ENCODE measurements at places on chromosomes 6 and 20.

DNA sequence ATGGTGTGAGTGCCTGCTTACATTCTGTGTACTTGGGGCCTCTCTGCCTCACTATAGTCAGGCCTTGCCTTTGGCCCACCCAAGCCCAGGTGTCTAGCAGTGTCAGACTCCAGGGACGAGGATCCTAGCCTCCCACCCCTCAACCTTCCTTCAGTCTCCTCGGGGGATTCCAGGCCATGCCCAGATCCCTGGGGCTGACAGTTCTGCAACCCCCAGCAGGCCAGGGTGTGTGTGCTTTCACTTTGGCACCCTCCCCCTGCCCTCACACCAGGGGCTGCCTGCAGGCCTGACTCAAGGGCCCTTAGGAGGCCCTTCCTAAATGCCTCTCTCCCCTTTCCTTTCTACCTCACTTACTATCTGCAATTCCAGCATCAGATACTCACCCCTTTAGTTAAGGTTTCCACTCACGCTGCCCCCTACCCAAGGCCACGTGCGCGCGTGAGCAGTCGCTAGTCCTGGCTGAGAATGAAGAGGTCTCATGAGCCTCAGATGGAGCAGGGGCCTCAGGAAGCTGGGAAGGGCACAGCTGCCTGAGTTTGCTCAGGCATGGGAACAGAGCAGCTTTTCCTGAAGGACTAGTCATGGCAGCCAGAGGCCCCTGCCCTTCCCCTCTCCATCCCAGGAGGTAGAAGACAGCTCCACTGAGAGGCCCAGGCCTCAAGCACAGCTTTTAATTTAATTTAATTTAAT, 859 bp upstream of the CLPS start:
- DNase-seq: no peak

DNA sequence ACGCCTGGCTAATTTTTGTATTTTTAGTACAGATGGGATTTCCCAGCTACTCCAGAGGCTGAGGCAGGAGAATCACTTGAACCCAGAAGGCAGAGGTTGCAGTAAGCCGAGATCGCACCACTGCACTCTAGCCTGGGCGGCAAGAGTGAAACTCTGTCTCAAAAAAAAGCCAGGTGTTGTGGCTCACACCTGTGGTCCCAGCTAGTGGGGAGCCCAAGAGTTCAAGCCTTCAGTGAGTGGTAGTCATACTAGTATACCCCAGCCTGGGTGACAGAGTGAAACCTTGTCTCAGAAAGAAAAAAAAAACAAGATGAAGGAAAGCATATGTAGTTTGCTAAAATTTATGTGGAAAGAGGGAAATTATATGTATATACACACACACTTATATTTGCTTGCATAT, 20.0 kb upstream of the POU5F1 start:
- no peak for DNase-seq

- DNase-seq: no peak
Observed at GRCh38 chr6:5684320-5685053, 322.2 kb downstream of the NRN1 start.

DNA sequence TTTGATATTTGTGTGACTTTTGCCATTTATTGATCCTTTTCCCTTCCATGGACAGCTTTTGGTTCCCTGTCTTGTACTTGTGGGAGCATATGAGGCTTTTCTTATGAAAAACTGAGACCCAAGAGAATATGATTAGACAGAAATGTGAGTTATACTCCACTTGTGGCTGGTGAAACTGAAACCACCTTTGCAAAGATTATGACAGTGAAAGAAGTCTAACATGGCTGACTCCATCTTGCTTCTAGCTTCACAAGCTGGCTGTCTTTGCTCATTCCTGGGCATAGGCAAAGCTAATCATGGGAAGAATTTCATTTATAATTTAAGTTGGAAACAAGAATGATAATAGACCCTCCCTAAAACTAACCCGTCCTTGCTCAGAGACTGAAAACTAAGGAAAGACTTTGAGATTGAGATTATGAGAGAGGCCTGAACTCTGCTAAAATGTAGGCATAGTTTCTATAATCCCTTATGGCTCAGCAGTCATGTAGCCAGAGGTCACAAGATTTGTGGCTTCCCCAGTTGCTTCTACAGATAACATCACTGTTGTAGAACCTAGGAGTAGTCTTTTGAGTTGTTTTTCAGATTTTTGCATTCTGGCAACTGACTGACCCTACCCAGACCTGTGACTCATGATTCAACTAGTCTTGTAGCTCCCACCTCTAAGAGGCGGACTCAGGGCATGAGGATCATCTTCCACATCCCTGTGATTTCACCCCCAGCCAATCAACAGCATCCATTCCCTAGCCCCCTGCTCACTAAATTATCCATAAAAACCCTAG, 50.9 kb upstream of the CD2AP start:
- no peak for DNase-seq

- DNase-seq: peak; percentile 77
Observed at GRCh38 chr6:10510592-10511367, 10.4 kb upstream of the GCNT2 start.

- DNase-seq: no peak
Observed at GRCh38 chr20:34541264-34541901, 17.1 kb upstream of the MAP1LC3A start.
